ENCODE measurements at places on chromosomes 6 and 20. TPM values are rescaled to one million over a fixed set of nuclear protein-coding genes. Genes with fewer than 3 reads are reported as not detected.

DBNDD2 gene
- 55.4 TPM for total RNA-seq

PTP4A1 gene
- 71.0 TPM for total RNA-seq

IYD gene
- 0.03 TPM for total RNA-seq

PRPH2 gene
- not detected for total RNA-seq

BTN1A1 gene
- total RNA-seq = 0.10 TPM

REM1 gene
- not detected for total RNA-seq

GRCh38 chr6:4364172-4364571 lies 228.8 kb upstream of the ECI2 start:
- H3K4me1 ChIP-seq = peaks cover 2% of the 10 kb centered on the region
- no peaks in the 10 kb centered on the region for H3K36me3 ChIP-seq
- H3K27me3 ChIP-seq = no peaks in the 10 kb centered on the region
- no peak overlapping the region for H3K4me3 ChIP-seq

DNA sequence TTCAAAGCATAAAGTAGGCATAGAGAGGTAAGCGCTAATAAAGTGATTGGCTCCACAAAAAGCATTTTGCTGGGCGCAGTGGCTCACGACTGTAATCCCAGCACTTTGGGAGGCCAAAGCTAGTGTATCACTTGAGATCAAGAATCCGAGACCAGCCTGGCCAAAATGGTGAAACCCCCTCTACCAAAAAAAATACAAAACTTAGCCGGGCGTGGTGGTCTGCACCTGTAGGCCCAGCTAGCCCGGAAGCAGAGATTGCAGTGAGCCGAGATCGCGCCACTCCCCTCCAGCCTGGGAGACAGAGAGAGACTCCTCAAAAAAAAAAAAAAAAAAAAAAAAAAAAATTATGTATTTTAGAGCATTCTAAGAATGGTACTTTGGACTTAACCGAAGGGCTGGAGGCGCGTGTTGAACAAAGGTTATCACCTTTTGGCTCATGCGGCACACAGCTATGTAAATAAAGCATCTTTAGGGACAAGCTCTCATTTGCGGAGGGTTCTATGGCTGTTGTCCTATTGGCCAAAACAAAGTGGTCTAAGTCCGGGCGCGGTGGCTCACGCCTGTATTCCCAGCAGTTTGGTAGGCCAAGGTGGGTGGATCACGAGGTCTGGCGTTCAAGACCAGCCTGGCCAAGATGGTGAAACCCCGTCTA lies 17.4 kb downstream of the HFE start:
- H3K27ac ChIP-seq = peak overlapping the region; percentile 99
- peak overlapping the region; percentile 58 for H3K4me3 ChIP-seq
- no peaks in the 10 kb centered on the region for H3K27me3 ChIP-seq
- peaks cover 16% of the 10 kb centered on the region for H3K4me1 ChIP-seq
- H3K36me3 ChIP-seq = no peaks in the 10 kb centered on the region

GRCh38 chr20:57710841-57711240 lies 1.0 kb upstream of the PMEPA1 start:
- no peak for DNase-seq
- no peaks in the 10 kb centered on the region for H3K27me3 ChIP-seq
- H3K4me1 ChIP-seq = peaks cover 50% of the 10 kb centered on the region

DNA sequence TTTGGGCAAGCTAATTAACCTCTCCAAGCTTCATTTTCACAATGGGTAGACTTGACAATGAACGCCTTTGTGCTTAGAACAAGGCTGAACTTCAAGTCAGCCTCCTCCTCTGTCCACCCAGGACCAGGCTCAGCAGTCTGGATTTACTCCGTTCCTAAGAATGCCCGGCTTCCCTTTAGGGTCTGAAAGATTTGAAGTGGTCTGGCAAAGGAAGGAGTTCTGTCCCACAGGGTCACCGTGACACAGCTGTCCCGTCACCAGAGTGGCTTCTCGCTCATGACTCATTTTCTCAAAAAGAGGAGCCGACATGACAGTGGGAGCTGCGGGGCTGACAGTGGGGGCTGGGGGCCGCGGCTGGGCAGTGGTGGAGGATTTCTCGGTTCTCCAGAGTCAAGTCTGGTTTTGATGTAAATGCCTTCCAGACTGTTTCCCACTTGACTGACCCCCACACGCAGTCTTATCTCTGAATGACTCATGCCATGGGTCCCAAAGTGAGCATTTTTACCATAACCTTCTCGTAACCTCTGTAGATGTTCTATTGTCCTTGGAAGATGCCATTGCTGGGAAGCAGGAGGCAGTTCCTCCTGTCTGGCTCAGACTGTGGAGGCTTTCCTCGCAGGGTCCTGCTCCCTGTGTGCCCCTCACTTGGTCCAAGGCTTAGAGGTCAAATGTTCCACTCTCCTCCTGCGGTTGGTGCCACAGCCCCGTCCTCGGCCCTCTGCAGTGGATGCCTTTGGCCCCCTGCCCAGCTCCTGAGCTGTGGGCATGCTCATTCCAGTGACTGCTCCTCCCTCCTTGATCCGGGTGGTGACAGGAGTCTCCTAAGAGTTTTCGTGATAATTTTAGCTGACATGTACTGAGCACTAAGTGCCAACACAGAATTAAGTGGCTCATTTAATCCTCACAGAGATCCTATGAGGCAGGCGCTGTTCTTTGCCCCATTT lies 253.1 kb downstream of the FNDC1 start:
- no peaks in the 10 kb centered on the region for H3K27me3 ChIP-seq
- no peak for DNase-seq
- no peak overlapping the region for H3K4me3 ChIP-seq
- H3K4me1 ChIP-seq = no peaks in the 10 kb centered on the region
- H3K36me3 ChIP-seq = no peaks in the 10 kb centered on the region

GRCh38 chr6:147949981-147950622 lies 392.5 kb upstream of the SASH1 start:
- no peaks in the 10 kb centered on the region for H3K4me1 ChIP-seq
- no peak for DNase-seq
- H3K27ac ChIP-seq = no peak overlapping the region
- peaks cover 2% of the 10 kb centered on the region for H3K27me3 ChIP-seq
- H3K4me3 ChIP-seq = no peak overlapping the region

DNA sequence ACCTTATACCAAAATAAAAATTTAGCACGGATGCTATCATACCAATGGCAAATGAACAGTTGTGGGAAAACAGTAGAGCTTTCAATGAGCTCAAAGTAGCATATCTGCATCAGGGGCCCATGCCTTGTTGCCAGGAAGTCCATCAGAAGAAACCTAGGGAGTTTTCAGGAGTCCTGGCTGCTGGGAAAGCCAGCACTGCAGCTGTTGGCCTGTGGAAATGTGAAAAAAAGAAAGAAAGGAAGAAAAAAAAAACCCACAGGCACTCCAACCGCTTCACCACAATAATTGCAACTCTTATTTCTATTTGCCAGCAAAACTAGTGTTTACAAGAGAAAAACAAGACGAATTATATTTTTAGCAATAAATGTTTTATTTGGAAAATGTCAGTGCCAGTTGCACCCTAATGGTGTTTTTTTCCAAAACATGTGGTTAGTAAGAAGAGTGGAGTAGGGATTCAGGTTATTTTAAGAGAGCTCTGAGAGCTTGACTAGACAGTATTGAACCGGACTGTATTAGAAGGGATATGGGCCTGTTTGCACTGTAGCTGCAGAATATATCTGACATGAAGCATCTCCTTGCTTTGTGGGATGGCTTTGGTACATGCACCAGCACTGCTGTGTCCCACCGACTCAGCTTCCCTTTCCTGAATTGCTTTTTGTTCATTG lies 137.3 kb downstream of the CCDC170 start:
- H3K27ac ChIP-seq = no peak overlapping the region
- DNase-seq = no peak
- H3K4me1 ChIP-seq = peaks cover 2% of the 10 kb centered on the region
- H3K27me3 ChIP-seq = no peaks in the 10 kb centered on the region
- H3K4me3 ChIP-seq = no peak overlapping the region

DNA sequence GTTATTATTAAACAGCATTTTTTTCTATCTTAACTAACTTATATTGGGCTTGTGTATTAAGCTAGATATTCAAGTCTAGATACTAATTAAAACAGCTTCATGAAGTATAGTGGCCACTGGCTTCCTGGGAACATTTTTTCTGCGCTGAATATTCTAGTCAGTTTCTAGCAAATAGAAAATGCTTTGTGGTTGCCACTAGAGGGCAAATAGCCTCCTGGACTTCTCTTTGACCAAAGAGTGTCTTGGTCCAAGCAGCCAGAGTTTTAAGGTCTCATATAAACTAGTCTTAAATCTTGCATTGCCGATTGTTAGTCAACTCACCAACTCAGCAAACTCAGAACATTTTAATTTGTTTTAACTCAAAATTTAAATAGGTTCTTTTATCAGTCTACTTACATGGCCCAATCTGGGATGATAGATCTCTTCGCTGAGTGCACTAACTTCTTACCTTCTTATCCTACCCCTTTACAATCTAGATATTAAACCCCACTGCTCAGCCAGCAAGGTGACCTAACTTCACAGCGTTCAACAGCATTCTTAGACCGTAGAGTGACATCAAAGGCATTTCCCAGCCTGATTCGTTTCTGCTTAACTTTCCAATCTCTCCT lies 24.6 kb upstream of the ID4 start:
- H3K27ac ChIP-seq = no peak overlapping the region
- H3K27me3 ChIP-seq = no peaks in the 10 kb centered on the region
- H3K4me3 ChIP-seq = no peak overlapping the region
- H3K4me1 ChIP-seq = no peaks in the 10 kb centered on the region
- DNase-seq = no peak

DNA sequence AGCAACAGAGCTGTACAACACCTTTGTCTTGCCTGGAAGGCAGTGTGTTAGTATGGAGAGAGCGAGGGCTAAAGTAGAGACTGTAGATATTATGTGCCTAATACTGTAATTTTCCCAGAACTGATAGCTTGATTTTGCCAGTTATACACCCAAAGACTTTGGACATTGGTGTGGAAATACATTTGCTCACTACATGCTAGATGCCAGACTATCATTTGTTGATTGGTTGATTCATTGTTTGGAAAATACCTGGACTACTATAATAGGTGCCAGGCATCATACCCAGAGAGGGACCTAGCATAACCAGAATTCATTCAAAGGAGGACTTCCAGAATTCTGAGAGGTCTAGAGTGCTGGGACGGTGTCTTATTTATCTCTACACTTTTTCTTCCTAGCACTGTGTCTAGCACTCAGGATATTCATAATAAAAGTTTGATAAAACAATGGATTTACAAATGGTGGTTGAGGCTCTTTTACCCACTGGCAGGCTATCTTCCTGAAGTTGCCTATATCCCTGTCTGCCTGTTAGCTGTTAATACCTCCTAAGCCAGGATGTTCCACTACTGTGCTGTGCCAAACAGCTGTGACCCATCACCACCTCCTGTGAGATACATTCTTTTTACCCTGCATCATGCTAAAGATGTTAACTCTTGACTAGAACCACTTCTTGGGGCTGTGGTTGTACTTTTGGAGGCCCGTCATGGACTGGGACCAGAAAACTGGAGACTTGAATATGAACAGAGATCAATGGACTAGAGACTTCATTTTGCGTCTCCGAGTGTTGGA lies 72.2 kb upstream of the FUCA2 start:
- DNase-seq = no peak
- no peak overlapping the region for H3K27ac ChIP-seq
- no peaks in the 10 kb centered on the region for H3K27me3 ChIP-seq
- H3K4me3 ChIP-seq = no peak overlapping the region

DNA sequence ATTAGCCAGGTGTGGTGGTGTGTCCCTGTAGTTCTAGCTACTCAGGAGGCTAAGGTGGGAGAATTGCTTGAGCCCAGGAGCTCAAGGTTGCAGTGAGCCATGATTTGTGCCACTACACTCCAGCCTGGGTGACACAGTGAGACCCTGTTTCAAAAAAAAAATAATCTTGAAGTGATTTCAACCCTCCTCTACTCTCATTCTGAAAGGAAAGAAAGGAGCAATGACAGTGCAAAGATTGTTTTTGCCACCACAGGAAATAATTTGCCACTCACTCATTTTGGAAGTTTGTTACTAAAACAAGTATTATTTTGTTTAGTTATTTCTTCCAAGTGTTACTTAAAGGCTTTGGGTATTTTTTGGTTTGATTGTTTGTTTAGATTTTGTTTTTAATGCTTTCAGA lies 45.6 kb downstream of the BLTP3A start:
- peaks cover 7% of the 10 kb centered on the region for H3K36me3 ChIP-seq
- H3K27ac ChIP-seq = no peak overlapping the region
- no peak for DNase-seq
- H3K27me3 ChIP-seq = no peaks in the 10 kb centered on the region
- H3K4me3 ChIP-seq = no peak overlapping the region

GRCh38 chr6:108665495-108666196 lies 104.9 kb downstream of the FOXO3 start:
- H3K27me3 ChIP-seq = no peaks in the 10 kb centered on the region
- no peak overlapping the region for H3K4me3 ChIP-seq
- H3K27ac ChIP-seq = no peak overlapping the region
- DNase-seq = no peak
- peaks cover 5% of the 10 kb centered on the region for H3K4me1 ChIP-seq

- no peaks in the 10 kb centered on the region for H3K4me1 ChIP-seq
- H3K27me3 ChIP-seq = no peaks in the 10 kb centered on the region
- no peak for DNase-seq
Observed at GRCh38 chr6:1839361-1839760, 229.6 kb downstream of the FOXC1 start.

DNA sequence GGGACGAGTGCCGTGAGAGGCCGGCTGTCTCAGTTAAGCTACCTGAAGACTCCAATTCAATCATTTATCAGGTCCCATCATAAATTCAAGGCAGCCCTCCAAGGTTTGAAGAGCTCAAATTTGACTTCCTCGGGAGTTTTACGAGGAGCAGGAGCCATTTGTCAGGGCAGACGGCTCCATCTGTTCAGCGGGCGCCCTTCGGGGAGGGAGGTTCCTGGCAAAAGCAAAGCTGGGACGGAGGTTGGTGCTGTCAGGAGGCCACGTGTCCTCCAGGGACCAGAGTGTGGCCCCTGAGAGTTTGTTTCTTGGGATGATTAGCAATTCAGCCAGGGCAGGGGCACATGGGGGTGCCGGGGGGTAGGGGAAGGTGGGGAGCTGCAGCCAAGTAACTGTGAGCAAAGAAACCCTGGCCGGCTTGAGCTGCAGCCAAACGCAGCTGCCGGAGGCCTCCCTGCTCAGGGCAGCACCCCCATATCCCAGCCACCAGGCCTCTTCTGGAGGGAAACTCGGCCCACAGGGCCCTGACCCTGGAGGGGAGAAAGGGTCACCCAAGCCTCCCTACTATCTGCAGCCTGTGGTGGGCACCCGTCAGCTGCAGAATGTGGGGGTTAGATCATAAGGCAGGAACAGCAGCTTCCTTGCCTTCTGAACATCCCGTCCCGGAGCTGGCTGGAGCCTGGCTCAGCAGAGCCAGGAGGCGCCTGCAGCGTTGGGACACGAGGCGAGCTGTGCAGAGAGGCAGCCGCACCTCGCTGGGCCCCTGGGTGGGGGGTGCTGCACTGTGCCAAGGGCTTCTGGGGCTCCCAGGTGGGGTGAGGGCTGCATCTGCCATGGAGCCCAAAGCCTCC lies 63.6 kb upstream of the GATA5 start:
- peak overlapping the region; percentile 51 for H3K27ac ChIP-seq
- DNase-seq = no peak
- H3K4me1 ChIP-seq = peaks cover 21% of the 10 kb centered on the region
- no peaks in the 10 kb centered on the region for H3K36me3 ChIP-seq

DNA sequence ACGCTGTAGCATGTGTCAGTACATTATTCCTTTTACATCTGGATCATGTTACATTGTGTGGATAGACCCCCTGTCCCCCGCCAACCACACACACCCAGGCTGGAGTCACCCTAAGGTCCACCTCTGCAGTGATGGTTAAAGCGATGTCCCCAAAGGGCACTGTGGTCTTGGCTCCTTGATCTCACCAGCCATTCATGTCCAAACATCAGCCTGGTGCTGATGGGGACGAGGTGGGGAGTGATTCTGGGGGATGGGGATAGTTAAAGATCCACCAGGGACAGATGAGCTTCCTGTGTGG lies 59.2 kb upstream of the FAM83D start:
- no peaks in the 10 kb centered on the region for H3K36me3 ChIP-seq
- H3K4me1 ChIP-seq = no peaks in the 10 kb centered on the region
- no peak for DNase-seq
- H3K4me3 ChIP-seq = no peak overlapping the region
- H3K27me3 ChIP-seq = no peaks in the 10 kb centered on the region
- no peak overlapping the region for H3K27ac ChIP-seq

Measured in Panc1 (cell line).